Activated CD4-positive, CD25-positive, alpha-beta regulatory T cell treated with anti-CD3 and anti-CD28 coated beads, Interleukin-2, amount 50 U/mL, for 72 hours (primary cell): ENCODE measurements at places on chromosomes 3 and 15.
A peak's percentile ranks its signal among the peaks of the same experiment; 100 is the strongest.

- no peak for DNase-seq
Measured at GRCh38 chr3:15453991-15454625, 26.7 kb downstream of the EAF1 start.

- no peak for DNase-seq
Measured at GRCh38 chr3:184188080-184188479, 2.1 kb downstream of the ABCF3 start.

GRCh38 chr3:107065094-107065861 is 312.0 kb upstream of the CCDC54 start:
- DNase-seq = no peak

GRCh38 chr3:45100981-45101407 is 45.2 kb downstream of the CDCP1 start:
- DNase-seq = no peak

DNA sequence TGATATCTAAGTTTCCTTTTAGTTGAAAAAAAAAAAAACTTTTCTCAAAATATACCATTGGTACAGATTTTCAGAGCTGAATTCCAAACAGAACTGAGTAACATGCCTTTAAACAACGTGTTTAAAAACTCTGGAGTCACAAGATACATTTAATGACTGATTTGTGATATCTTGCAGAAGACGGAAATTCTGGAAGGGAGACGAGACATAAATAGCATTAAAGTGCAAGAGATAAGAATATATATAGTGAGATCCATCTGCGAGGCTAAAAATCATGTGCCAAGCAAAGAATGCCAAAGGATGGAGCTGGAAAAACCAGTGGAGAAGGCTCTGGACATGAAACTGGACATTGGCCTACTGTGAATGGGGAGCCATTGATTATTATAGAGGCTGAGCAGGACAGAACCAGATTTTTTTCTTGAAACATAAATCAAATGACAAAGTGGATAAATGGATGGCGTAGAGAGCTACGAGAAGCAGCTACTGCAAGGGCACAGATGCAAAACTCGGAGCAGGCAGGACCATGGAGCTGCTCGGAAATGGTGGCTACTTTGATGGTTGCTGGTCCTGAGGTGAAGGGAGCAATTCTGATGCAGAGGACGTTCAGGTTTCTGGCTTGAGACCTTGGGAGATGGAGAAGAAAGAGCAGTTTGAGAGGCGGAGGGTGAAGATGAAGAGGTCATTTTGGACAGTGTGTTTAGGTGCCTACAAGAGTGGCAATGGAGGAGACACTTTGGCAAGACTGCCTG is 88.8 kb downstream of the CPN2 start:
- DNase-seq = peak; percentile 9

DNA sequence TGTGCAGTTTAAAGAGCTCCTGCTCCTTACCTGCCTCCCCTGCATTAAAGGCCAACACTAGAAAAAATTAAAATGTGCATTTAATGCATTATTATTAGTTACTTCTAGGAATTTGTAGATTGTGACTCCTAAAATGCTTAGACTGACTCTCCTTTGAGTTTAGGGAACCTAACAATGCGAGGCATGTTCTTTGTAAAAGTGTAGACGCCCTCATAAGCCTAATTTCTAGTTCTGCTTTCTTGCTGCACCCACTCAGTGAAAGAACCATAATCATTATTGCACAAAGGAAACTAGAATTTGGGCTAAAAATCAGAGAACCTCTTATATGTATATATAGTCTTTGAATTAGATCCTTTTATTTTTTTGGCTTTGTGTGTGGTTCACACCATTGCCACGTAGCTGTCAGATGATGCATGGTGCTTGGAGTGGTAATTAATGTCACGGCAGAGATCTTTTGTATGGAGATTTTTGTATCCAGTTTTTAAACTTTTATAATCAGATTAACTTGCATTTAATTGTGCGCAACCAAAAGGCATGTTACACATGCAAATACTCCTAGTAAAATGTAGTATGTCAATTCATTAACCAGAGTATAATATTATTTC is 710 bp downstream of the ABHD10 start:
- no peak for DNase-seq

- DNase-seq = no peak
Measured at GRCh38 chr3:113783463-113783862, 36.6 kb downstream of the ATP6V1A start.

DNA sequence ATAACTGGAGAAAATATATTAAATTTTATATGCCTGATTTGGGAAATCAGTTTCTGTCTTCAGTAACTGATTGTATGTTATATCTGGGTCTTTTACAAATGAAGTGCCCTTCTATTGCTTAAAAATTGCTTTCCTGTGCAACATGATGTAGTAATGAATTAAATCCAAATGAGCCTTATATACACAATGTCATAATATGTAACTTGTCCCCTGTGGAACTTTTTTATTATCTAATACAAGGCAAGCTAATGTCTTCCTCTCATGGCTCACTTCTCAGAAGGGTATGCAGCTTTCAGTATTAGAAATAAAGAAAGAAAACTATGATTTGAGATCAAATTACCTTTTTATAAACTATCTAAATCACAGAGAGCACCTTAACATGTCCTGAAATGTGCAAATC is 248.9 kb downstream of the NAALADL2 start:
- no peak for DNase-seq

DNA sequence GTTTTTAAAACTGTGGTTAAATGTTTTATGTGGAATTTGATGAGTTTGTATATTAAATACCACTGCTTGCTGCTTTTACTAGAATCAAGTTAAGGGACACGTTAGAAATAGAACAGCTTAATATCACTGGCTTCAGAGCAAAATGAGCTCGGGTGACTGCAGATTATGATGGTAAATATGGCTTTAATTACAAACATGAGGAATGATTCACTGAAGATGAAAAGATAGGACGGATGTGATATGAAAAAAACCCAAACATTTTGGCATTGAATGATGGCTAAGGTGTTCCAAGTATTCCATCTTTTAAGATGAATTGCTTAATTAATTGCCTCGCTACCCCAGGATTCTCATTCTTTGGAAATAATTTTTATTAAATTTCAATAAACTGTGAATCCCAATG is 33.7 kb downstream of the SLC24A1 start:
- no peak for DNase-seq

DNA sequence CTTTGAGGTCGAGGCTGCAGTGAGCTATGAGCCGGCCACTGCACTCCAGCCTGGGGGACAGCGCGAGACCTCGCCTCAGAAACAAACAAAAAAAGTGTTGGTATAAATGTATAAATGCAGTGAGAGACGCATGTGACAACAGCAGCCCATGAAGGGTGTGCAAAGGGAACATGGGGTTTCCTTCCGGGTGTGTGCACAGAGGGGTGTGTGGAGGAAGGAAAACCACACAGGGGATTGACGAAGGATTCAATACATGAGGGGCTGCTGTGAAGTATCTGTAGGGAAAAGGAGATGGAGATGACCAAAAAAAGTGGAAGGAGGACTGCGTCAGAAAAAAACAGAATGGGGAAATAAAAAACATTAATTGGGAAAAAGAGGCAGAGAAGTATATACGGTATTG is 1.1 kb downstream of the MTFMT start:
- no peak for DNase-seq

- DNase-seq = no peak
Measured at GRCh38 chr3:3600665-3601340, 198.4 kb upstream of the LRRN1 start.

GRCh38 chr3:155941354-155941753 is 70.9 kb downstream of the GMPS start:
- DNase-seq = no peak

DNA sequence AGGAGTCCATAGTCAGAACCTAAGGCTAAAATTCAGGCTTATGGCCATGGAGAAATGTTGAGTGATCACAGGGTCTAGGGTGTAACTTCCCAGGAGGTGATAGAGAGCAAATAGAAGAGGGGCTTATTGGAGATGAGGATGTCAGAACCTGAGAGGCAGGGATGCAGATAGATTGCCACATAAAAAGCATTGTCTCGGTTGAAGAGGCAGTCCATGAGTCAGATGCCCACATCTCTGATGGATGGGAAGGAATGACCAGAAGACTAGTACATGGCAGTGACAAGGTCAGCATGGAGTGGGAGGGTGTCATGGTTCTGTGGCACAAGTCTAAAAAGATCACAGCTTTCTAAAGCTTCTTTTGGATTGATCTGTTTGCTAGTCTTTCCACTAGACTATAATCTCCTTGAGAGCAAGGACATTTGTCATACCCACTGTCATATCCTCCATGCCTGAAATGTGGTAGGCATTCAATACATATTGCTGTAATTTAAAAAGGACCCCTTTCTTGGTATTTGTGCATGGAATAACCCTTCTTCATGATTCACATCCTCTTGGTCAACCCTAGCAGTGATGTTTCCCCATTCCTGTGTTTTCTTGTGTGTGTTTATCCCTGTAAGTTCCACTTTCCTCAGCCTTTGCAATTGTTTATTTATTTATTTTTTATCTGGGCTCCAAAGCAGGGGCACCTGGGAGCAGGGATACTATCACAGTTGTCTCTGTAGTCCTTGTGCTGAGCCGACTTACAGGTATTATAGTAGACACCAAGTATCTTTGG is 613.4 kb upstream of the CFAP20DC start:
- DNase-seq = no peak

- no peak for DNase-seq
Measured at GRCh38 chr3:65490114-65490513, 548.6 kb downstream of the MAGI1 start.

GRCh38 chr3:165713479-165713878 is 123.7 kb downstream of the BCHE start:
- no peak for DNase-seq

- DNase-seq = no peak
Measured at GRCh38 chr3:170697908-170698307, 112.0 kb upstream of the SLC7A14 start.

- DNase-seq = no peak
Measured at GRCh38 chr15:27807335-27807734, 291.8 kb downstream of the OCA2 start.

GRCh38 chr3:151873398-151873797 is at the start of gene SUCNR1:
TSS of gene SUCNR1 (plus strand) at chr3:151873643. CDS start at chr3:151879893, 6,250 bp downstream.
- no peak for DNase-seq

DNA sequence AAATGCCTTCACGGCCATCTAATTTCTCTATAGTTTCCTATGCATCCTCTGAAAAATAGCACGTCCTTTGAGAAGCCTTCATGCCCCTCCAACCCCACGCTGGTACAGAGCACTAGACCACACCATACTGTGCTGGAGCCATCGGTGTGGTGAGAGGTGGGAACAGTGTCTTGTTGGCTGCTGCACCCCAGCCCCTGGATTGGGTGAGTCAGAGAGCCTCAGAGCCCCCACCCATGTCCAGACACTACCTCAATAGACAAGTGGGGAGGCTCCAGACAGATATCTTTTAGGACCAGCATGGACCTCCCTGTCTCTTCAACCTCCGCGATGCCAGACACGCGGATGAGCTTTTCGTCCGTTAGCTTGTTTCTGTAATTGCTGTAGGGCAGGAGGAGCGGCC is 12.1 kb upstream of the TGM5 start:
- DNase-seq = no peak

DNA sequence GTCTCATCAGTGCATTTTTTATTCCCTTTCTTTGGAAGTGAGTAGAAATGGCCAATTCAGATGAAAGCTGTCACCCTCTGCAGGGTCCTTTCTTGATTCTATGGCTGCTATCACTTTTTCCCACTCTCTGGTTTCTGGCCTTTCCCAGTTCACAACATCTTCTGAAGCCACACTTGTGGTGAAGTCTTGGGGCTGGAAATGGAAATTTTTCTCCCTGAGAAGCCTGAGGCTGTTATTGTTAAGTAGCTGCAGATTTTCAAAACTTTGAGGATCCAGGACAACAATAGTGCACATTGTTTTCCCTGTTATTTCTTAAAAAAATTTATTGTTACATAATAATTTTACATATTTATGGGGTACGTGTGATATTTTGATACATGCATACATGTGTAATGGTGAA is 250.3 kb upstream of the RASGRP1 start:
- DNase-seq = no peak

DNA sequence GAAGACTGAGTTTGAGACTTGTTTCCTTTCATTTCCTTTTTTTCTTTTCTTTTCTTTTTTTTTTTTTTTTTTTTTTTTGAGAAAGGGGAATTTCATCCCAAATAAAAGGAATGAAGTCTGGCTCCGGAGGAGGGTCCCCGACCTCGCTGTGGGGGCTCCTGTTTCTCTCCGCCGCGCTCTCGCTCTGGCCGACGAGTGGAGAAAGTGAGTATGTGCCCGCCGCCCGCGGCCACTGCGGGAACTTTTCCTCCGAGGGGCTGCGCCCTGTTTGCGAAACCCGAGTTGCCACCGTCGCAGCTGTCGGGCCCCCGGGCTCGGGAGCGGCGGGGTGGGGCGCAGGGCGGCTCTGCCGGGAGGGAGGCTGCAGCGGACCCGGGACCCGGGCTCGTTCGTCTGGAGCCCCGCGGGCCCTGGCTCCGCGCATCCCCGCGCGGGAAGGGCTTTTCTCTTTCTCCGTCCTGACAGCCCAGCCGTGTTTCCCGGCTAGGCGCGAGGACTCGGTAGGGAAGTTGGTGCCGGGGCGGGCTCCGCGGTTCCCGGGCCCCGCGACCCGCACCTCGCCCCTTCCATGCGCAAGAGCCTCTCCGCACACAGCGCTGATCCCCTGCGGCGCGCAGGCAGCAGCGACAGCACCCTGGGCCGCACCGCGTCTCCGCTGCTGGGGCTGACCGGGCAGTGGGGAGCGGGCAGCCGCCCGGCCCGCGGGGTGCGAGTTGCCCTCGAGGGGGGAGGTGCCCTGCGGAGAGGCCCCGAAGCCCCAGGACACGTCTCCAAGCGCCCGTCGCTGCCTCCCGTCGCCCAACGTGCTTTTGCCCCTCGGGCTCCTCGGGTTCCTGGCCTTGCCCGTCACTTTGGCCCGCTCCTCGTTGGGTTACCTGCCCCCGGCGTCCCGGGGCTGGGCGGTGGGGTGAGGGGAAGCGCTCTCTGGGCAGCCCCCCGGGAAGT is 1.4 kb downstream of the IGF1R start:
- DNase-seq = peak; percentile 46

DNA sequence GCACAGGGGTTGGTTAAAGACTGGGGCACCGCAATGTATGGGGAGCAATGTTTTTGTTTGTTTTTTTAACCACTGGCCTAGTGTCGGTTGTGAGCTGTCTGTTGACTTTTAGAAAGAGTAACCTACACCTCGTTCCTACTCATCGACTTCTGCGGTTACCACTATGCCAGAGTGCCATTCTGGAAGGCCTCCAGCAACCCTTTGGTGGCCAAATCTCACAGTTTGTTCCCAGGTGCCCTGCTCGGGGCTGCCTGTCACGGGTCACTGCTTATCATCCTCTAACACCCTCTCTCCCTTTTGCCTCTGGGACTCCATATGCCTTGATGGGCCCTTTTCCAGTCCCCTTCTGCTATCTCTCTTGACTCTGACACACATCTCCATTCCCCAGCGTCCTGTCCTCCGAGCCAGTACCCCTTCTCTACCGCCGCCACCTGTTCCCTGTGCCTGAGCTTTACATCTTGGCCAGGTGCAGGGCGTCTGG is 290.4 kb upstream of the C2CD4B start:
- DNase-seq = no peak
